ENCODE measurements at places on chromosomes 4 and X.
A peak's percentile ranks its signal among the peaks of the same experiment; 100 is the strongest.

- H3K27me3 ChIP-seq, result no peaks in the 10 kb centered on the region
- no peaks in the 10 kb centered on the region for H3K36me3 ChIP-seq
- DNase-seq, result no peak
- H3K27ac ChIP-seq, result no peak overlapping the region
Measured at GRCh38 chr4:90996813-90997212, 869.6 kb downstream of the CCSER1 start.

DNA sequence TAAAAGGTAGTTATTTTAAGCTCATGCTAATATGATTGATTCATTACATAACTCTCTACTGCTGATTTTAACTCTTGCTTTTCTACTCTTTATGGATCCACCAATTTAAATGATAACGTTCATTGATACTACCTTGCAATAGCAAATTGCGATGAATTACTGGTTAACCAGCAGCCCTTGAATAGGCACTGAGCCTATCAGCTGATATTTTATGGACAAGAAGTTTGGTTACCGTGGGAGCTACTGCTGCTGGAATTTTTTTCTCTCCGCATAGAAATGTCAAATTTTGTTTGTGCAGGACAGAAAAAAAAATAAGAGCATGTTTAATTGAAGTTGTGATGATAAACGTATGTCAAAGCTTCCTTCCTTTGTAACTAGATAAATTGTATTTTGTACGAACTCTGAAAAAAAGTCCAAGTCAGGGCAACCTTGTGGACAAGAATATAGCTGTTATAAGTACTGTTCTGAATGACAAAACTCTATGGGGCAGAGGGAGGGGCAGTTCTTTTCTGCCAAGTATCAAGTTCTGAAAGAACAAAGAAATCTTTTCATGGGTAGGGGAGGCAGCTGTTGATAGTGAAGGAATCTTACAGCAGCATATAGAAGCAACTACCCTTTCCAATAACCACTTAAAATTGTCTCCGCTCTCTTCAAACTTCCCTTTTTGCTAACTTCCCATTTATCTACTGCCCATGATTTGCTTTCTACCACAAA lies 434.9 kb upstream of the PABPC4L start:
- H3K4me3 ChIP-seq, result no peak overlapping the region
- H3K27me3 ChIP-seq, result no peaks in the 10 kb centered on the region
- no peaks in the 10 kb centered on the region for H3K36me3 ChIP-seq
- DNase-seq, result no peak

DNA sequence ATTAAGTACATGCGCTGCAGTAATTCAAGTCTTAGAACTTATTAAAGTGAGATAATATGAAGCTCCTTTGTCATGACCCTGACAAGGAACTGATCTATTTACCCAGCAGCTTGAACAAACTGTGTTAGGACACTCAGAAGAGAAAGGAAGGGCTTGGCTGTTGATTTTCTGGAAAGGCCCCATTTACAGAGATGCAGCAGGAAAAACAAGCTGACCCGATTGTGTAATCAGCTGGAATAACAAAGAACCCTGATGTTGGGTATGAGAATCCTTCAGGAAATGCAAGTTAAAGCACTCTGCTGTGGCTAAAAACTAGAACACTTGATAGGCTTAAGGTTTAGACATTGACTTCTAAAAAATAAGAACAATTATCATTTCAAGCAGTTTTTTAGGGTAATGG lies 64.8 kb downstream of the TBC1D9 start:
- no peak overlapping the region for H3K27ac ChIP-seq
- H3K4me1 ChIP-seq, result peaks cover 2% of the 10 kb centered on the region
- H3K4me3 ChIP-seq, result no peak overlapping the region
- H3K27me3 ChIP-seq, result no peaks in the 10 kb centered on the region

DNA sequence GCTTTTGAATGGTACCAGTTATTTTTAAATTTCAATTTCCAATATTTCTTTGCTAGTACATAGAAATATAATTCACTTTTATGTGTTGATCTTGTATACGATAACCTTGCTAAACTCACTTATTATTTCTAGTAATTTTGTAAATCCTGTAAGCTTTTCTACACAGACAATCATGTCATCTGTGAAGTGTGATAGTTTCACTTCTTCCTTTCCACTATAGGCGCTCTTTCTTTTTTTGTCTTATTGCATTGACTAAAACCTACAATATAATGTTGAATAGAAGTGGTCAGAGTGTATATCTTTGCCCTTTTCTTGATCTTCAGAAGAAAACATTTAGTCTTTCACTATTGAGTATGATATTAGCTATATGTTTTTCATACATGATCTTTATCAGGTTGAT lies 76.6 kb downstream of the ZNF182 start:
- no peak for DNase-seq
- no peak overlapping the region for H3K27ac ChIP-seq
- no peaks in the 10 kb centered on the region for H3K4me1 ChIP-seq
- no peaks in the 10 kb centered on the region for H3K36me3 ChIP-seq

DNA sequence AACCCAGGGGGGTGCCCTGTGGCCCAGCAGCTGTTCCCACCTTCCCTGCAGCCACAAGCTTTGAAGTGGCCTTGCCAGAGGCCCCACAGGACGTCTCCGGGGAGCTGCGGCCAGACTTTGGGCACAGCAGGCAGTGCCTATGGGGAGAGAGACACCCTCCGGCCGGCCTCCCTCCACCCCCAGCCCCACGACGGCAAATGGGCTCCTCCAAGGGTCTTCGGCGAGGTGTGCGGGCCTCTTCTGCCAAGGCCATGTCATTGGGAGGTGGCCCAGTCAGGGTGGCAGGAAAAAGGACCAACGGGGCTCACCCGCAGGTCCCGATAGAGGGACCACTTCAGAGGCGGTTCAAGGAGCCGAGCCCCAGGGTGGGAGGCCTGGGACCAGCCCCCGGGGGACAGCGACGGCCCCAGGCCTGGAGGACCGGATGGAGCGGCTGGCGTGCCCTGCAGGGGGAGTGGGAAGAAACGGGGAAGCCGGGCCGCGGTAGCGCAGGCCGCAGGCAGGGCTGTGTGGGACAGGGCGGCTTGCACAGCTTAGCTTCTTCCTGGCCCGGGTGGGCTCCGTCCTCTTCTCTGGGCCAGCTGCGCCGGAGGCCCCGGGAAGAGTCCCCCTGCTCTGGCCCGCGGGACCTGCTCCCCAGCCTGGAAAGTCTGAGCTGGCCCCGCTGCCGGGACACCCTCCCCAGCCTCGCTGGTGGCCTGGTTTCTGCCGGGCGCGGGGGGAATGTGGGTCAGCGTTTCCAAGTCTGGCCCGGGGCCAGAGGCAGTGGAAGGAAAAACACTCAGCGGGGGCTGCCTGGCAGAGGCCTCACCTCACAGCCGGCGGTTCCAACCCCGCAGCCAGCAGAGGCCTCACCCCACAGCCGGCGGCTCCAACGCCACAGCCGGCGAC lies 21.9 kb upstream of the SPON2 start:
- no peak for DNase-seq
- H3K36me3 ChIP-seq, result no peaks in the 10 kb centered on the region
- no peaks in the 10 kb centered on the region for H3K4me1 ChIP-seq

- peaks cover 3% of the 10 kb centered on the region for H3K27me3 ChIP-seq
- no peaks in the 10 kb centered on the region for H3K36me3 ChIP-seq
- DNase-seq, result no peak
- peaks cover 16% of the 10 kb centered on the region for H3K4me1 ChIP-seq
Measured at GRCh38 chr4:165384598-165384997, 5.8 kb downstream of the CPE start.

DNA sequence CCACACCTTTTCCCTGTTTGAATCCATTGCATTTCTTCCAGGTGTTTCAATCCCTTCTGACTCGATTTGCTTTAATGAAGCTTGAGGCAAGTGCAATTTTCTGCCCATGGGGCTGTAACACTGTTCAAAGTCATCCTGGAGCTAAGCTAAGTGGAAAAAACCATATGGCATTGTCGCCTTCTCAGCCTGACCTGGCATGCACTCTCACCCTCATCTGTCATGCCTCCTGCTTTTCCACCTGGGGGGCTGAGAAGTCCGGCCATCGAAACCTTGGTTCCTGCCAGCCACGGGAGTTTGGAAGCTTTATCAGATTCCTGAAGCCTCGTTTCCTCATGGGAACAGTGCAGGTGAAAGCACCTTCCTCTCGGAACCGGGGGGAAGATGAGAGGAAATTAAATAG lies 38.2 kb downstream of the WFS1 start:
- peaks cover 10% of the 10 kb centered on the region for H3K36me3 ChIP-seq
- peaks cover 6% of the 10 kb centered on the region for H3K27me3 ChIP-seq
- no peak for DNase-seq
- H3K4me1 ChIP-seq, result peaks cover 3% of the 10 kb centered on the region
- no peak overlapping the region for H3K4me3 ChIP-seq

- H3K4me1 ChIP-seq, result peaks cover 14% of the 10 kb centered on the region
- DNase-seq, result no peak
- H3K4me3 ChIP-seq, result no peak overlapping the region
- no peaks in the 10 kb centered on the region for H3K36me3 ChIP-seq
- H3K27ac ChIP-seq, result no peak overlapping the region
Measured at GRCh38 chr4:186889876-186890643, 166.4 kb upstream of the FAT1 start.

DNA sequence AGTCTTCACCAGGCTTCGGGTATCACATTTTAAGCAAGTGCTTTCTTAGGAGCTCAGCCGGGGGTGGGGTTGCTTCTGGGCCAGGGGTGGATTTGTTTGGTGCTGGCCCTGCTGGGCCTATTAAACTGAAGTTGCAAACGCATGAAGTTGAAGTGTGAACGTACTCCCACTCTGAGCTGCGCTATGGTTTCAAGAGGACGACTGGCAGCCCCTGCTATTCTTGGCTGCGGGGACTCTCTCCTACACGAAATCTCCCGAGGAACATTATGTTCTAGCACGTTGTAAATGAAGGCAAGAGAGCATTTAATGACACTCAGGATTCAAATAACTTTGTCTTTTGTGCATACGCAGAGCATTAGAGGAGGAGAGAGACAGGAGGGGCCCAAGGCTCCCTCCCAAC lies 401.3 kb upstream of the BOD1L1 start:
- no peak for DNase-seq
- no peaks in the 10 kb centered on the region for H3K4me1 ChIP-seq
- H3K4me3 ChIP-seq, result no peak overlapping the region
- no peaks in the 10 kb centered on the region for H3K36me3 ChIP-seq

DNA sequence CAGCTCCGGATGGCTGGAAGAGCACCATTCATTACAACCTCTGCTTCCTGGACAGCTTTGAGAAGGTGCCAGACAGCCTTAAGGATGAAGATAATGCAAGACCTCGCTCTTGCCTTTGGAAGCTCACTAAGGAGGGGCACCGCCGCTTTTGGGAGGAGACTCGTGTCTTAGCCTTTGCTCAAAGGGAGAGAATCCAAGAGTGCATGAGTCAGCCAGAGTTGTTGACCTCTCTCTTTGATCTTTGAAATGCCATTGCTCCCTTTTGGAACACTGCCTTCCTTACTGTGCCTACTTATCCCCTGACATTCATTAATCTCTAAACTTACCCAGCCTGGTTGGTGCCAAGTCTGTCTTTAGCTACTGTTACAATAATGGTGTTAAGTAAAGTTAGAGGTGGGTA lies 1.2 kb downstream of the FOXR2 start:
- no peak overlapping the region for H3K27ac ChIP-seq
- H3K27me3 ChIP-seq, result no peaks in the 10 kb centered on the region
- DNase-seq, result no peak
- no peak overlapping the region for H3K4me3 ChIP-seq
- H3K36me3 ChIP-seq, result no peaks in the 10 kb centered on the region

GRCh38 chr4:54879576-54879975 lies 221.8 kb downstream of the KIT start:
- DNase-seq, result no peak
- H3K27me3 ChIP-seq, result no peaks in the 10 kb centered on the region
- H3K4me1 ChIP-seq, result no peaks in the 10 kb centered on the region
- H3K27ac ChIP-seq, result no peak overlapping the region
- no peaks in the 10 kb centered on the region for H3K36me3 ChIP-seq

DNA sequence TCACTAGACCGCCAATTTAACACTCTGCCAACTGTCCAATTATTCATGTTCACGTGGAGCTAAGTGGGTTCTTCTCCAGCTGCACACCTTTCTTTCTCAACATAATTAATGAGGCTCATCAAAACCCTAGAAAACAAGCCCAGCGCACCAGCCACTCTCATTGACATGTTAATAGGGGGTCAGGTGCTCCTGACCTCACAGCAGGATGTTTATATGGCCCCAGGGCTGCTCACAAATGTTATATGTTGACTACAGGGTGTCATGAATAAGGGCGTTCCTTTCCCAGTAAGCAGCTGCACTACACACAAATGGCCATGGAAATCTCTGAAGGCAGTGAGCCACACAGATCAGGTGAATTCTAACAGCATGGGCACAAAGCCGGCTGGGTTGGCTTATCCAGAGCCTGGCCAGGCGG lies 209.8 kb downstream of the MGST2 start:
- H3K36me3 ChIP-seq, result no peaks in the 10 kb centered on the region
- peak overlapping the region; percentile 77 for H3K27ac ChIP-seq
- peak; percentile 64 for DNase-seq
- H3K27me3 ChIP-seq, result no peaks in the 10 kb centered on the region
- no peak overlapping the region for H3K4me3 ChIP-seq

GRCh38 chrX:1165535-1166196 lies 46.8 kb downstream of the CRLF2 start:
- no peaks in the 10 kb centered on the region for H3K36me3 ChIP-seq
- no peaks in the 10 kb centered on the region for H3K27me3 ChIP-seq
- no peaks in the 10 kb centered on the region for H3K4me1 ChIP-seq
- peak overlapping the region; percentile 48 for H3K27ac ChIP-seq
- DNase-seq, result no peak
- no peak overlapping the region for H3K4me3 ChIP-seq

GRCh38 chr4:101114936-101115372 lies 232.4 kb downstream of the PPP3CA start:
- no peak overlapping the region for H3K4me3 ChIP-seq
- H3K27me3 ChIP-seq, result no peaks in the 10 kb centered on the region
- peak; percentile 39 for DNase-seq
- H3K36me3 ChIP-seq, result no peaks in the 10 kb centered on the region

- H3K4me1 ChIP-seq, result no peaks in the 10 kb centered on the region
- no peak overlapping the region for H3K27ac ChIP-seq
- H3K4me3 ChIP-seq, result no peak overlapping the region
- DNase-seq, result no peak
- peaks cover 15% of the 10 kb centered on the region for H3K27me3 ChIP-seq
Measured at GRCh38 chrX:100642290-100642689, 1.7 kb upstream of the SRPX2 start.

- H3K27me3 ChIP-seq, result no peaks in the 10 kb centered on the region
- no peak overlapping the region for H3K4me3 ChIP-seq
- peaks cover 18% of the 10 kb centered on the region for H3K4me1 ChIP-seq
Measured at GRCh38 chr4:10111067-10111801, 5.4 kb downstream of the WDR1 start.

GRCh38 chr4:8541981-8542715 lies 38.0 kb upstream of the GPR78 start:
- H3K27ac ChIP-seq, result no peak overlapping the region
- H3K36me3 ChIP-seq, result no peaks in the 10 kb centered on the region
- no peaks in the 10 kb centered on the region for H3K27me3 ChIP-seq
- H3K4me3 ChIP-seq, result no peak overlapping the region
- DNase-seq, result no peak
- no peaks in the 10 kb centered on the region for H3K4me1 ChIP-seq

DNA sequence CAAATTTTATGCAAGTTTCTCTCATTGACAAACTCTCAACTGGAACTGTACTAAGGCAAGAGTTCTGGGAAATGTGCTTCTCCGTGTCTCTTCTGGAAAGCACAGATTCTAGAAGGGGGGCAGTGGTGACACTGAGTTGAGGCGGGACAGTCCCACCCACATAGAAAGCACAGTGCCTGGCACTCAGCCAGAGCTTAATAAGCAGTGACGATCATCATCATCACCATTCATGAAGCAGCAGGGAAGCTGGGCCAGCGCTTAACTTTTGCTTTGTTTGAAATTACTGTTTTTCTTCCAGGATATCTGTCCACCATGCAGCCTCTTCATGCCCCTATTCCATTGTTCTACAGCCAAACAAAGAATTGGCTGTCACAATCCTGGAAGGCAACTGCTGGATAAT lies 60.3 kb downstream of the BEND2 start:
- no peaks in the 10 kb centered on the region for H3K27me3 ChIP-seq
- H3K4me3 ChIP-seq, result no peak overlapping the region
- no peak overlapping the region for H3K27ac ChIP-seq
- no peak for DNase-seq
- no peaks in the 10 kb centered on the region for H3K4me1 ChIP-seq
